ENCODE measurements at places on chromosomes 3 and 15. TPM values are rescaled to one million over a fixed set of nuclear protein-coding genes. Genes with fewer than 3 reads are reported as not detected.

Gene SAMMSON
- not detected for polyA plus RNA-seq

Gene DUOXA2
- polyA plus RNA-seq: not detected

Gene CACNA2D3
- polyA plus RNA-seq: 0.24 TPM

Gene IQSEC1
- polyA plus RNA-seq: 3.6 TPM

Gene GOLGA8J
- not detected for polyA plus RNA-seq

Gene FXR1
- polyA plus RNA-seq: 205 TPM

Gene OR5K2
- not detected for polyA plus RNA-seq

Gene KBTBD13
- not detected for polyA plus RNA-seq

Gene ALPK3
- polyA plus RNA-seq: 0.09 TPM

Gene CTXN2
- not detected for polyA plus RNA-seq

Gene LRRC15
- 5.7 TPM for polyA plus RNA-seq

Gene CPNE9
- not detected for polyA plus RNA-seq

Gene RTP1
- not detected for polyA plus RNA-seq

Gene ZNF385D
- polyA plus RNA-seq: 0.15 TPM

Gene TMED3
- polyA plus RNA-seq: 212 TPM

Gene PRRT3
- polyA plus RNA-seq: 4.2 TPM

Gene IL17RB
- polyA plus RNA-seq: not detected

Gene DNAJA4
- 2.5 TPM for polyA plus RNA-seq

Gene FBXW12
- polyA plus RNA-seq: not detected

Gene APBA2
- 18.9 TPM for polyA plus RNA-seq

Gene CHST13
- not detected for polyA plus RNA-seq

Gene CLDN18
- not detected for polyA plus RNA-seq

Gene PRSS50
- not detected for polyA plus RNA-seq

Gene CLDN16
- 0.04 TPM for polyA plus RNA-seq

Gene WNT5A
- polyA plus RNA-seq: 168 TPM

Gene IGSF10
- polyA plus RNA-seq: 0.02 TPM

Gene MSL2
- 9.1 TPM for polyA plus RNA-seq

Gene GHSR
- not detected for polyA plus RNA-seq

Gene TPRG1
- polyA plus RNA-seq: 0.11 TPM

Gene MUC4
- not detected for polyA plus RNA-seq

Gene UROC1
- not detected for polyA plus RNA-seq

Gene MYEF2
- polyA plus RNA-seq: 7.1 TPM

Gene FBXO45
- polyA plus RNA-seq: 10.2 TPM

Gene LSAMP
- polyA plus RNA-seq: 24.1 TPM

Gene GPR160
- 0.07 TPM for polyA plus RNA-seq

Gene SOX14
- not detected for polyA plus RNA-seq

Gene TMEM207
- polyA plus RNA-seq: not detected

Gene GOLGA8T
- polyA plus RNA-seq: not detected

Gene GP5
- 0.10 TPM for polyA plus RNA-seq

Gene LYZL4
- not detected for polyA plus RNA-seq

Gene ITIH1
- not detected for polyA plus RNA-seq

Gene ACTRT3
- polyA plus RNA-seq: 2.5 TPM

Gene CHMP2B
- 28.4 TPM for polyA plus RNA-seq

Gene GRM2
- polyA plus RNA-seq: not detected

Gene SLC51B
- polyA plus RNA-seq: 0.61 TPM

Gene TLR9
- polyA plus RNA-seq: 0.05 TPM

Gene MOBP
- not detected for polyA plus RNA-seq

Gene SEMA3B
- 22.0 TPM for polyA plus RNA-seq

Gene PSTPIP1
- 0.30 TPM for polyA plus RNA-seq

Gene SH2D7
- polyA plus RNA-seq: 0.04 TPM
